ENCODE measurements at places on chromosomes 11 and 22.

- no peak for DNase-seq
Observed at GRCh38 chr11:104668797-104669463, 229.3 kb downstream of the CASP12 start.

GRCh38 chr22:45938913-45939312 lies 38.0 kb downstream of the WNT7B start:
- no peak for DNase-seq

DNA sequence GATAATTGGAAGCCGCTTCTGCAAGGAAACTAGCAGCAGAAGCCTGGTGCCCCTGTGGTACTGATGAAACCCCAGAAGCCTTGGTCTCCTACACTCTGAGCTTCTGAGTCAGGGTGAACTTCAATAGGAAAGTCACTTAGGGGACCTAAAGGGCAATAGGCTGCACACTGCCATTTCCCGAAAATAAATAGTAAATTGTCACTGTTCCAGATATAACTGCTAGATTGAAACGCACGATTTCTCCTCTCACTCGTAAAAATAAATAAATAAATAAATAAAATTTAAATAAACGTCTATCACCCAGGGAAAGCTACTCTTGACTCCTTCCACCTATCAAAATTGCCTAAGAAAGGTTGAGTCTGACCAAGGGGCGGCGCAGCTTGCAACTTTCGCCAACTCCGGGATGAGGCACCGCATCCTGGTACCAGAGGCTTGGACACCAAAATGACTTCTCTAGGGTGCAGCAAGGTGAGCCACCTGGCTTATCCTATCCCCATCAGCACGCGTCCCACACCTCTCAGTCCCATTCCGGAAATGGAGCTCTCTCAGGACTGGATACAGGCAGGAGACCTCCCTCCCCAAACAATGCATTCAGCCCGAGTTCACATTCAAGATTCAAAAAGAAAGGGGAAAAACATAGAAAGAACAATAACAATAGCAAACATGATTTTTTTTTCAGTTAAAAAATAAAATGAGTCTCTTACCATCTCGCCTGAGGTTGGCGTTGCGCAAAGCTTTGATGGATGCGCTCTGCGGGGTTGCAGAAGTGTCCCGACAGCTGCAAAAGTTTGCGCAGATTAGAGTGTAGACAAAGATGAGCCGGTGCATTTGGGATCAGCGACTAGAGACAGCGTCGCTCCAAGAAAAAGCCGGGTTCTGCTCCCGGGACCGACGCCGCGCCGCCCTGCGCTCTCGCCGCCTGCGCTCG lies 583 bp downstream of the PDGFD start:
- DNase-seq = no peak

GRCh38 chr11:31805629-31806185 lies 5.4 kb downstream of the PAX6 start:
- DNase-seq = no peak

Data from NCI-H1436 treated with DMSO at 0.1 percent for 48 hours (cell line).